Activated CD4-positive, alpha-beta T cell treated with anti-CD3 and anti-CD28 coated beads for 36 hours (primary cell): ENCODE measurements at places on chromosomes 2 and 18.
A peak's percentile ranks its signal among the peaks of the same experiment; 100 is the strongest.

DNA sequence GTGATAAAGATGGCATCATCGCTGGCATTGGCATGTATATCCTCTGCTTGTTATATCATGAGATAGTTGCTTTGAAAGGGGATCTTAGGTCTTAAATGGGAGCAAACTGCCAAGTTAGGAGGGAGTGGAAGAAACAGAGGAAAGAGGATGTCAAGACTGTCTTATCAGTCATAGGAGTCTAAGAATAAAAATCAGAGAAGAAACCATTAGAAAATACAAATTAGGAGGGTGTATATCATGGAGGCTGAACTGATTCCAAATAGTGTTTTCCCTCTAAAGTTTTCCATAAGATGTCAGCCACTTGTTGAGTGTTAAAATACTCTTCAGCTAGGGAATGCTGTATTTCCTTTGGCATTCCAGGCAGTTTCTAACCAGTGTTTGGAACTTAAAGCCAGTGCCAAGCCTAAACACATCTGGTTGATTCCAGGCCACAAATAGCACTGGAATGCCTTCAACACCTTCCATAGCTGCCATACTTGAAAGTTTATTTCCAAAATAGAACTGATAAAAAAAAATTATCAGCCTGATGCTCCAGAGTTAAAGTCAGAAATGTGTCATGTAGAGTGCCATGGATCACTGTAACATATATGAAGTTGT lies 129.4 kb downstream of the ZEB2 start:
- DNase-seq, result no peak
- H3K4me1 ChIP-seq, result no peaks in the 10 kb centered on the region
- H3K27ac ChIP-seq, result no peak overlapping the region
- no peak overlapping the region for H3K4me3 ChIP-seq

GRCh38 chr2:1800306-1800705 lies 56.0 kb upstream of the PXDN start:
- peaks cover 3% of the 10 kb centered on the region for H3K27me3 ChIP-seq
- no peaks in the 10 kb centered on the region for H3K36me3 ChIP-seq
- no peak overlapping the region for H3K27ac ChIP-seq

DNA sequence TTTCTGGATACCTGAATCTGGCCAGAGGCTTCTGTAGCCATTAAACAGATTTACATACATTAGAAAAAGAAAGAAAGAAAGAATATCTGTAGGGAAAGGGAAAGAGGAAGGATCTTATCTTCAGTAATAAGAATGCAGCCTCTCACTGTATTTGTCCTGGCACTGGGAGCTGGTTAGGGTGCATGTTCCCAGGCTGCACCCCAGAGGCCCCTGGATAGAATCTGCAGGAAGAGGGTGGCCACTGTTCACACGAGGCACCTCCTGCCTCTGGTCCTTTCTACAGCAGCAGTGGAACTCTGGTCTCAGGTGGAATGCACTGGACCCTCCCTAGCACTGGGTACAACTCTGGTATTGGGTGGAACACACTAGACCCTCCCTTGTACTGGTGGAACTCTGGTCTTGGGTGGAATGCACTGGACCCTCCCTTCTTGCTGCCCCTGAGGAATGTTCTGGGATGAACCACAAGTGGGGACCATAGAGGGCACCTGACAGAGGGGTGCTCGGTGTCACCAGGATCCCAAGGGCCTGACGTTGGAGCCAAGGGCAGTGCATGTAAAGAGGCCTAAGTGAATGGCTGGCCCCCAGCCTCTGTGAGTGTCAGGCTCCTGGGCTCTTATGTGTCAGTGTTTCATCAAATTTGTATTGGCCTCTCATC lies 27.4 kb upstream of the PXDN start:
- H3K36me3 ChIP-seq, result no peaks in the 10 kb centered on the region
- no peaks in the 10 kb centered on the region for H3K27me3 ChIP-seq
- H3K4me1 ChIP-seq, result no peaks in the 10 kb centered on the region

DNA sequence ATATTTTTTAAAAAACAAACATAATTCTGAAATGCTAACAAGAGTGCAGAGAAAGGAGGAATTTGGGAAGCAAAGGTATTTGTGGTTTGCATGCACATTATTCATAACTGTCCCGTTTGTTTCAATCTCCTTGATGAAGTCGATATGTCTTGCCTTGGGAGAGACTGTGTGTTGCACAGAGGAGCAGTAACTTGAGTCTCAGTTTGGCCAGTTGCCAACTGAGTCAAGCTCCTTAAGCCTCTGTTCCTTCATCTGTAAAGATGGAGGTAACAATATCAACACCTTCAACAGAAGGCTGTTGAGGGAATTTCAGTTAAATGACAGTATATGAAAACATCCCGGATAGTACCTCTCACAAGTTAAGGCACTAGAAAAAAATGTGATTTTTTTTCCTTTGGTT lies 226.2 kb downstream of the ASXL3 start:
- H3K4me1 ChIP-seq, result no peaks in the 10 kb centered on the region
- DNase-seq, result no peak
- no peak overlapping the region for H3K27ac ChIP-seq
- no peak overlapping the region for H3K4me3 ChIP-seq
- H3K36me3 ChIP-seq, result no peaks in the 10 kb centered on the region
- H3K27me3 ChIP-seq, result no peaks in the 10 kb centered on the region

GRCh38 chr18:62242955-62243354 lies 55.9 kb downstream of the RELCH start:
- no peak overlapping the region for H3K27ac ChIP-seq
- H3K36me3 ChIP-seq, result no peaks in the 10 kb centered on the region
- H3K4me3 ChIP-seq, result no peak overlapping the region
- no peaks in the 10 kb centered on the region for H3K27me3 ChIP-seq

DNA sequence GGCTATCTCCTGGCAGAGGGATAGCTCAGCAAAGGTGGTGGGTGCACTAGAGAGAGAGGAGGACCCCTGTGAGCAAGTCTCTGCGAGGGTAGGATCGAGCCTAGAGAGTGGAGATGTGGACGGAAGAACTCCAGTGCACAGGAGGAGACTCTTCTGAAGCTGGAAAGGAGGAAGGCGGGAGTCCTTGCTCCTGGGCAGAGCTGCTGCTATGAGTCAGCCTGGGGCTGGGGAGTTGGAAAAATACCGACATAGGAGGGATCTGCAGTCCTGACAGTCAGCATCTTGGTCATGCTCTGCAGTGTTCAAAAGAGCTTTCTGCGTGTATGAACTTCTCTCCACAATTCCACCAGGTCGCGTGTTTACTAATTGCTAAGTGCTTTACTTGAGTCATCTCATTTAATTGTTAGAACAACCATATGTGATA lies 233.8 kb downstream of the LDLRAD4 start:
- no peaks in the 10 kb centered on the region for H3K27me3 ChIP-seq
- H3K4me3 ChIP-seq, result no peak overlapping the region
- H3K36me3 ChIP-seq, result peaks cover 2% of the 10 kb centered on the region
- H3K4me1 ChIP-seq, result peaks cover 42% of the 10 kb centered on the region

- H3K27me3 ChIP-seq, result no peaks in the 10 kb centered on the region
- H3K4me3 ChIP-seq, result no peak overlapping the region
- peaks cover 19% of the 10 kb centered on the region for H3K4me1 ChIP-seq
- peaks cover 17% of the 10 kb centered on the region for H3K36me3 ChIP-seq
- DNase-seq, result peak; percentile 81
Measured at GRCh38 chr2:233857511-233858141, 3.3 kb upstream of the HJURP start.

GRCh38 chr2:159110784-159111183 lies 142.3 kb downstream of the TANC1 start:
- H3K4me3 ChIP-seq, result no peak overlapping the region
- no peak for DNase-seq
- H3K4me1 ChIP-seq, result no peaks in the 10 kb centered on the region
- peaks cover 2% of the 10 kb centered on the region for H3K27me3 ChIP-seq
- H3K27ac ChIP-seq, result no peak overlapping the region

- H3K4me3 ChIP-seq, result no peak overlapping the region
- no peak for DNase-seq
- peaks cover 52% of the 10 kb centered on the region for H3K36me3 ChIP-seq
- H3K27me3 ChIP-seq, result no peaks in the 10 kb centered on the region
- H3K4me1 ChIP-seq, result peaks cover 22% of the 10 kb centered on the region
Measured at GRCh38 chr2:48510329-48510728, 19.6 kb upstream of the STON1 start.

GRCh38 chr2:130352237-130352636 lies 3.6 kb upstream of the PTPN18 start:
- H3K4me1 ChIP-seq, result peaks cover 17% of the 10 kb centered on the region
- no peak for DNase-seq
- H3K36me3 ChIP-seq, result peaks cover 29% of the 10 kb centered on the region
- H3K4me3 ChIP-seq, result no peak overlapping the region
- H3K27me3 ChIP-seq, result no peaks in the 10 kb centered on the region

GRCh38 chr2:201830666-201831065 lies 24.3 kb downstream of the CDK15 start:
- H3K27me3 ChIP-seq, result peaks cover 3% of the 10 kb centered on the region
- no peak overlapping the region for H3K4me3 ChIP-seq
- H3K36me3 ChIP-seq, result no peaks in the 10 kb centered on the region
- DNase-seq, result no peak
- no peak overlapping the region for H3K27ac ChIP-seq
